ENCODE measurements at places on chromosomes 5 and 9. TPM values are rescaled to one million over a fixed set of nuclear protein-coding genes. Genes with fewer than 3 reads are reported as not detected.

DNA sequence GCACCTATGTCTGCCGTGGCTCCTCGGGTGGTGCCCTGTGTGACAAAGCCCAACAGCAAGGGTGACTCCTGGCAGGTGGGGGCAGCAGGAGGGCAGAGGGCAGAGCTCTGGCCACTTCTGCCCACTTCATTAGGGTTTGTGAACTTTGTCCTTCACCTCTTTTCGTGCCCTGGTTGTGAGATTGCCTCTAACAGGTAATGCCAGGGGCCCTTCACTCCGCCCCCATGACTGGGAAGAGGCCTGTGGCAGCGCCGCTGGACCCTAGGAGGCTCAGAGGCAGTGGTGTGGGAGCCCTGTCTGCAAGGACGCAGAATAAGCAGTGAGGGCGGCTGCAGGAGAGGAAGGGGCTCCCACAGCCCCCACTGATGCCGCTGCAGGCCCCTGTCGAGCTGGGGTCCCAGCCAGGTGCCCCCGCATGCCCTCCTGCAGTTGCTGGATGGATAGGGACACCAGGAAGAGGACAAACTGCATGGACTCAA lies 108.7 kb upstream of the LMX1B start:
- no peaks in the 10 kb centered on the region for H3K27me3 ChIP-seq
- no peak overlapping the region for H3K27ac ChIP-seq
- no peaks in the 10 kb centered on the region for H3K4me1 ChIP-seq

DNA sequence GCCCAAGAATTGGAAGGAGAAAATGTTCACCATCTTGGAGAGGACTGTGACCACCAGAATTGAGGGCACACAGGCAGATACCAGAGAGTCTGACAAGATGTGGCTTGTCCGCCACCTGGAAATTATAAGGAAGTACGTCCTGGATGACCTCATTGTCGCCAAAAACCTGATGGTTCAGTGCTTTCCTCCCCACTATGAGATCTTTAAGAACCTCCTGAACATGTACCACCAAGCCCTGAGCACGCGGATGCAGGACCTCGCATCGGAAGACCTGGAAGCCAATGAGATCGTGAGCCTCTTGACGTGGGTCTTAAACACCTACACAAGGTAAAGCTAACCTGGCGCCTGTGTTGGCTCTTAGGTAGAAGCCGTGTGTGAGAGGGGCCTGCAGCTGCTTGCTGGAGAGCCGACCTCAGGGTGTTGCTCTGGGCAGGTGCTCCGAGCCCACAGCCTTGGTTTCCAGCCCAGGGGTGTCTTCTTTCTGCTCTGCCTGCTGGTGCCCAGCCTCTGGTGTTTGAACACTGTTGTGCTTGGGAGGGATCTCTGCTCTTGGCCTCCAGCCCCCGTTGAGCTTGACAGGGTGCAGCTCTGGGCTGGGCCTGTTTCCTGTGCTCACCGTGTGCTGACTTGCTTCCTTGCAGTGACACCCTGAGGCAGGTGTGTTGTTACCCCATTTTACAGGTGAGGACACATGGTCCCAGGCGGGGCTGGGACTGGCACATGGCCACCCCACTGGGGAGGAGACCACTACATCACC lies 10.9 kb downstream of the EXOC3 start:
- peaks cover 77% of the 10 kb centered on the region for H3K36me3 ChIP-seq
- H3K27ac ChIP-seq = no peak overlapping the region
- no peak overlapping the region for H3K4me3 ChIP-seq
- peak; percentile 34 for DNase-seq

DNA sequence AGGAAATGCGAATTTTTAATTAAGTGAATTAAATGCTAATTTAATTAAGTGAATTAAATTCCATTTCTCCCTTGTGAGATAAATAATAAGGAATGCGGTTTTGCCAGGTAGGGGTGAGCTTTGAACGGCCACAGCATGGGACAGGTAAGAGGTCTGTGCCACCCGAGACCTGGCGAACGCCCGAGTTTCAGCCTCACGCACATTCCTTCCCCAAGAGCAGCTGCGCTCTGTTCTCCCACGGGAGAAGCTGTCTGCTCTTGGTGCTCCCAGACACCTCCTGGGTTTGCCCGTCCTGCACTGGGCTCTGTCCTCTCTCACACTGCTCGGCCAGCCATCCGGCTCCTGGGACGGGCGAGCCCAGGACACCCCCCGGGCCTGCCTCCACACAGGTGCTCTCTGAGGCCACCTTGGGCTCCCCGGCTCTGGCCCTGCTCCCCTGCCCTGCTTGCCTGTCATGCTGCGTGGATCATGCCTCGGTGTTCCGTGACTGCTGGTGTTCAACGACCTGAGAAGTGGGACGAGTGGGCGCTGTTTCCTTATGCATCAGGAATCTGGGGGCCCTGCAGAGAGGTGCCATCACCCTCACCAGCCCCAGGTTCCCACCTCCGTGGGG lies 13.7 kb upstream of the CAMSAP1 start:
- no peak overlapping the region for H3K4me3 ChIP-seq
- no peak for DNase-seq
- no peak overlapping the region for H3K27ac ChIP-seq
- H3K4me1 ChIP-seq = no peaks in the 10 kb centered on the region
- H3K27me3 ChIP-seq = no peaks in the 10 kb centered on the region

DNA sequence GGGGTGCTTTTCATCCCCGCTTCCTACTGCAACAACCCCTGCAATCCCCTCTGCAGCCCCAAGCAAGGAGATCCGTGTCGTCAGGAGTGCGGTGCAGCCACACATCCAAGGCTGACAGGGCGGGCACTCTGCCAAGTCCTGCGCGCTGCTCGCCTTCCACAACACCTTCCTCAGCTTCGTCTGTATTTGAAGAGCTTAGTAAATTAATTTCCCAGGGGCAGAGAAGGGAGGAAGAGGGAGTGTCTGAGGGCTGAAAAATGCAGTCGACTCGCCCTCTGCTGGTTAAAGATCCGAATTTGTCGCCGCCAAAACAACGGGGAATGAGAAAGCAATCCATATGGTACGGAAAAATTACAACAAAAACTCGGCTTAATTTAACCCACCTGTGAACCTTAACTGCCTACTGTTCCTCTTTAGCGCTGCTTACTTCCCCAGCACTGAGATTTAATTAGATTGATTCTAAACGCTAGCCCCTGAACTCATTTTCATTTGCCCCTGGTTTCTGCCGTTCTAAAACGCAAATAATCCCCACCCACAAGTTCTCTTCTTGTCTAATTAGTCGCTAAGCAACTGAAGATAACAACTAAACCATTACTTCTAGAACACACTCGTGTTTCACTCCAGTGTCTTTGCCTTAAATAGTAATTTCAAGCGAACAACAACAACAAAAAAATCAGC lies 10.9 kb upstream of the PCDHB1 start:
- no peaks in the 10 kb centered on the region for H3K4me1 ChIP-seq
- no peak overlapping the region for H3K4me3 ChIP-seq
- peaks cover 24% of the 10 kb centered on the region for H3K27me3 ChIP-seq
- DNase-seq = peak; percentile 88
- no peaks in the 10 kb centered on the region for H3K36me3 ChIP-seq

DNA sequence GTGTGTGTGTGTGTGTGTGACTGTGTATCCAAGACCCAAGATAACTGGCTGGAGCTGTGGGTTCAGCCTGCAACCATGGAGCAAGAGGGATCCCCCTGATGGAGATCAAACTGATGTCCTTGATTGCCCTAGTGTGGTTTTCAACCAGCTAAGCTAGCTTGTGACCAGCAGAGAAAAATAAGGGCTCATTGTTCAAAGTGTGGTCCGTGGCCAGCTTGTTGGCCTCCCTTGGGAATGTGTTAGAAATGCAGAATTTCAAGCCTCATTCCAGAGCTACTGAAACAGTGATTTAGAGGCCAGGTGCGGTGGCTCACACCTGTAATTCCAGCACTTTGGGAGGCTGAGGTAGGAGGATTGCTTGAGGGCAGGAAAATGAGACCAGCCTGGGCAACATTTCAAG lies 79.9 kb downstream of the ACER2 start:
- no peak for DNase-seq
- H3K4me1 ChIP-seq = peaks cover 15% of the 10 kb centered on the region
- H3K4me3 ChIP-seq = no peak overlapping the region
- H3K27ac ChIP-seq = no peak overlapping the region
- peaks cover 12% of the 10 kb centered on the region for H3K27me3 ChIP-seq

- no peak overlapping the region for H3K27ac ChIP-seq
- H3K4me1 ChIP-seq = peaks cover 14% of the 10 kb centered on the region
- no peaks in the 10 kb centered on the region for H3K27me3 ChIP-seq
- no peak overlapping the region for H3K4me3 ChIP-seq
- DNase-seq = no peak
- no peaks in the 10 kb centered on the region for H3K36me3 ChIP-seq
Measured at GRCh38 chr9:13361076-13361475, 81.6 kb upstream of the MPDZ start.

DNA sequence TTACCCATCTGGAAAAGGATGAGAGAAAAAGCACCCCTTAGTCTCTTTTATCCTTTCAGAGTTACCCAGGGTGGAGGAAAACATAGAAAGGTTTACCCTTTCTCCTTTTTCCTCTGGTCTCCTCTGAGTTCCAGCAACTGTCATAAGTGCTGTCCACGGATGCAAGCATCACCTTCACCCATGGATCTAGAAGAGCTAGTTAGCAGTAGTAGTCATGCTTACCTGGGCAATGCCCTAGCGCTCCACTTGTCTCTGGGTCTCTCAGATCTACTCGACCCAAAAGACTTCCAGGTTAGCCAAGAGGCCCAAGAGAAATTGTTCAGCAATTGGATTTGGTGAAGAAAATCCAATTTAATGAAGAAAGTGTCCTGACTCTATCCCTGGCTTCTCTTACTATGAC lies 656.2 kb upstream of the PTPRD start:
- no peaks in the 10 kb centered on the region for H3K36me3 ChIP-seq

- H3K27me3 ChIP-seq = no peaks in the 10 kb centered on the region
- no peak overlapping the region for H3K4me3 ChIP-seq
- no peak for DNase-seq
- H3K27ac ChIP-seq = no peak overlapping the region
- no peaks in the 10 kb centered on the region for H3K36me3 ChIP-seq
Measured at GRCh38 chr9:129455151-129455995, 165.5 kb downstream of the C9orf50 start.

DNA sequence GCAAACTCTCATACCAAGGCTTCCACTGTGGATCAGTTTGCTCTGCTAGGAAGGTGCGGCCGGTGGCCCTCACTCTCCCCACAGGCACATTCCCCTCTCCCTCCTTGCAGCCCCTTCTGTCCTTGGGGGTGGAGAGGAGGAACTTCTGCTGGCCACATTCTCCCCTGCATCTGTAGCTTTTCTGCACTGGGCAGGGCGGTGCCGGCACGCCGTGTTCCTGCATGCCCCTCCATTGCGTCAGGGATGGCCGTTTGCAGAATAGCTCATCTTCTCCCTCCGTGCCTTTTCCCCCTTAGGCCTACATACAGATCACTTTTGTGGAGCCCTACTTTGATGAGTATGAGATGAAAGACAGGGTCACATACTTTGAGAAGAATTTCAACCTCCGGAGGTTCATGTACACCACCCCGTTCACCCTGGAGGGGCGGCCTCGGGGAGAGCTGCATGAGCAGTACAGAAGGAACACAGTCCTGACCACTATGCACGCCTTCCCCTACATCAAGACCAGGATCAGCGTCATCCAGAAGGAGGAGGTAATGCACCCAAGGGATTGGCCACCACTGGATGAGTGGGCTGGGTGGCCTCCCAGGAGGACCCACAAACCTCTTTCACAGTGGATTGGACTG lies 231.5 kb downstream of the DOCK8 start:
- peak overlapping the region; percentile 78 for H3K4me3 ChIP-seq
- peak; percentile 64 for DNase-seq
- H3K27ac ChIP-seq = peak overlapping the region; percentile 87
- peaks cover 18% of the 10 kb centered on the region for H3K36me3 ChIP-seq

GRCh38 chr5:80231243-80231642 lies 24.6 kb downstream of the SERINC5 start:
- no peak for DNase-seq
- H3K27me3 ChIP-seq = no peaks in the 10 kb centered on the region
- no peak overlapping the region for H3K27ac ChIP-seq
- H3K4me1 ChIP-seq = peaks cover 4% of the 10 kb centered on the region

- H3K36me3 ChIP-seq = no peaks in the 10 kb centered on the region
- H3K4me3 ChIP-seq = no peak overlapping the region
- no peaks in the 10 kb centered on the region for H3K27me3 ChIP-seq
Measured at GRCh38 chr5:9207817-9208418, 338.0 kb downstream of the SEMA5A start.

GRCh38 chr5:139859013-139859412 lies 63.4 kb downstream of the PSD2 start:
- no peak overlapping the region for H3K27ac ChIP-seq
- H3K27me3 ChIP-seq = no peaks in the 10 kb centered on the region
- no peaks in the 10 kb centered on the region for H3K4me1 ChIP-seq
- H3K4me3 ChIP-seq = no peak overlapping the region

- no peak overlapping the region for H3K27ac ChIP-seq
- no peaks in the 10 kb centered on the region for H3K36me3 ChIP-seq
- DNase-seq = no peak
- H3K4me1 ChIP-seq = no peaks in the 10 kb centered on the region
- H3K27me3 ChIP-seq = no peaks in the 10 kb centered on the region
Measured at GRCh38 chr5:102991802-102992201, 128.1 kb downstream of the GIN1 start.

DNA sequence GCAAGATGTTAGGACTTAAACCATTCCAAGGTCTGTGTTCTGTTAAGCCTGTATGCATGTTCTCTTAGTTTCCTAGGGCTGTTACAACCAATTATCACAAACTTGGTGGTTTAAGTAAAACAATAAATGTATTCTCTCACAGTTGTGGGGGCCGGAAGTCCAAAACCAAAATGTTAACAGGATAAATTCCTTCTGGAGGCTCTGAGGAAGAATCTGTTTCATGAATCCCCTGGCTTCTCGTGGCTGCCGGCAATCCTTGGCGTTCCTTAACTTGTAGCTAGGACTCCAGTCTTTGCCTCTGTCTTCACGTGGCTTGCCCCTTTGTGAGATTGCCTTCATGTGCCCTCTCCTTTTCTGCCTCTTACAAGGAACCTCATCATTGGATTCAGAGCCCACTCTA lies 30.4 kb downstream of the FEM1C start:
- H3K36me3 ChIP-seq = peaks cover 16% of the 10 kb centered on the region
- H3K4me1 ChIP-seq = no peaks in the 10 kb centered on the region
- H3K27me3 ChIP-seq = no peaks in the 10 kb centered on the region
- no peak overlapping the region for H3K27ac ChIP-seq

- peaks cover 10% of the 10 kb centered on the region for H3K36me3 ChIP-seq
- no peak overlapping the region for H3K27ac ChIP-seq
- H3K27me3 ChIP-seq = peaks cover 15% of the 10 kb centered on the region
- peak; percentile 16 for DNase-seq
- no peak overlapping the region for H3K4me3 ChIP-seq
Measured at GRCh38 chr9:122334916-122335315, 35.9 kb upstream of the PTGS1 start.

GRCh38 chr9:9631284-9631683 lies 981.5 kb downstream of the PTPRD start:
- no peaks in the 10 kb centered on the region for H3K4me1 ChIP-seq
- H3K27ac ChIP-seq = no peak overlapping the region
- DNase-seq = no peak
- H3K4me3 ChIP-seq = no peak overlapping the region
- H3K27me3 ChIP-seq = peaks cover 42% of the 10 kb centered on the region

KLHL3 gene
- total RNA-seq = 0.27 TPM

ACTBL2 gene
- total RNA-seq = 0.10 TPM

NR2F1-AS1 gene
- 3.2 TPM for total RNA-seq

C9 gene
- total RNA-seq = not detected

TGFBR1 gene
- total RNA-seq = 27.6 TPM

ADAMTS2 gene
- total RNA-seq = 0.17 TPM

LPAR1 gene
- 0.47 TPM for total RNA-seq

FGF10 gene
- total RNA-seq = not detected

MTMR12 gene
- total RNA-seq = 24.4 TPM

PCDHGA4 gene
- 0.26 TPM for total RNA-seq

HMCN2 gene
- not detected for total RNA-seq

SELENOP gene
- total RNA-seq = 5.8 TPM

ABCA1 gene
- 0.15 TPM for total RNA-seq
